Right ventricle myocardium superior (tissue), 1 donor: ENCODE measurements at places on chromosomes 2 and 18. TPM values are rescaled to one million over a fixed set of nuclear protein-coding genes. Genes with fewer than 3 reads are reported as not detected.

The SPAG16 gene
- 17.8 TPM for total RNA-seq

DNA sequence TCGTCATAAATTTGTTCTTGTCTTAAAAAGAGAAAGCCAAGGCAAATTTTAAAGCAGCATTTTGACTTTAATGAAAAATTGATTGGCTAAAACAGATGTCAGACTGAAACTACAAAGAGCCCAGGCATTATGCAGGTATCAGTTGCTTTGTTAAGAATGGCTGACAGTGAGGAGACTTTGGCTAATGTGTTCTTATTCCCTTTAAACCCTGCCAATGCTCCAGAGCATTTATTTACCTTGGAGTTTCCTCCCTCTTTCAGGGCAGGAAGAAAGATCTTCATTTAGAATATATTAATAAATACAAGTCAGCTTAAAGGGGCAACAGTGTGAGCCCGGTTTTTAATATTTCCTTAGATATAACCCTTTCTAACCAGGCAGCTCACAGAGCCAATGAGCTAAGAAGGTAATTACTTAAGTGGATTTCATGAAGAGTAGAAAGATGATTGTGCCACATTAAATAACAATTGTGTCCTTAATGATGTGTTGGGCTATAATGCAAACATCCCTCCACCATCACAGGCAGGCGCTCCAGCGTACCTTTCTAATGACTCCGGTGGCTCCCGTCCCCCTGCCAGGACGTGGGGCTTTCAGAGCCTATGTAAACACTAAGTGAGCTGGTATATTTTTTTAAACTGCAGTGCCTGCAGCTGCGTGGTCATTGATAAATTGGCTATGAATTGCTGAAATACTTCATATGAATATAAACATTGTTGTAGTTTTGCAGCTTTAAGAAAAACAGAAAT, 349.4 kb upstream of the POU3F3 start:
- no peak for DNase-seq

- DNase-seq: no peak
These were observed 132.4 kb downstream of the ZAP70 start for GRCh38 chr2:97845818-97846217.

DNA sequence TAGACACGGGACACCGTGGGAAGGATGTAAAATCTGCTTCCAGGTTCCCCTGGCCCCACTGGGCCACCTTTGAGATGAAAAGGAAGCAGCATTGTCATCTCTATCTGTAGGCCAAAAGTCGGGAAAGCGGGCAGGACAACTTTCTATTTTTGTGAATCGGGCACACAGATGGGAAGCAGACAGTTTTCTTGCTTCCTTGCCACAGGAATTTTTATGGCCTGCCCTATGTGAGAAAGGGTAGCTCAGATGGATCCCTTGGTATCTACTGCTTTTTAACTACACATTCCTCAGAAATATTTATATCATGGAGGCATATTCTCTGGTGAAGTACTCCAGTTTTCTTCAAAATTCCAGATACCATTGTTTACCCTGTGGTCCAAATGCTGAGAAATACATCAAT, 735.5 kb downstream of the CBLN2 start:
- no peak for DNase-seq

- no peak for DNase-seq
These were observed 164.5 kb downstream of the NCK2 start for GRCh38 chr2:105909215-105909614.

The SERPINB7 gene
- not detected for total RNA-seq

DNA sequence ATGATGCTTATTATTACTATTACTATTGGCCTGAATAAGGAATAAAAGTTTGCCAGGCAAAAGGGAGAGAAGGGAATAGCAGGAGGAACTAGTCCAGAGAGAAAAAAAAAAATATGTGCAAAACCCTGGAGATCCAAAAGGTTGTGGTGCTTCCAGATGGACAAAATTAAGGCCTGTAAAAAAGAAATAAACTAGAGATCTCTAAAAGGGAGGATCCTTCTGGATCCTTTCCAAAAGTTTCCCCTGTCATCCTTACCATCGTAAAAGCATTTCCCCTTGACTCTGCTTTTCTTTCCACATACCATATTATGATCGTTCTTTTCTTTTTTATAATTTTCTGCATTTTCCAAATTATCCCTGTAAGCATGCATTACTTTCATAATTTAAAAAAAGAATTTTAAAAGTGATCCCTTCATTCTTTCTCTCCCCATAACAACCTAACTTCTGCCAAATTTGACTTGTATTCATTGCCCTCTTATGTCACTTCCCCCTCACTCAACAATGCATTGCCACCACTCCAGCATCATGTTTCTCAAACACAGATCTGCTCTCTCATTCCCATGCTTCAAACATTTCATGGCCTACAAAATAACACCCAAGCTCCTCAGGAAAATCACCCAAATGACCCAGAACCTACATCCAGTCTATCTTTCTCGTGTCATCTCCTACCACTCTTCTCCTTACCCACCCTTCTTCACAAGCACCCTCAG, 40.3 kb downstream of the RBMS1 start:
- DNase-seq: no peak

GRCh38 chr18:24913507-24914170, 438.3 kb downstream of the ZNF521 start:
- no peak for DNase-seq

GRCh38 chr2:216082117-216082711, 495 bp downstream of the TMEM169 start:
- DNase-seq: no peak

The PSD4 gene
- total RNA-seq: 2.6 TPM

DNA sequence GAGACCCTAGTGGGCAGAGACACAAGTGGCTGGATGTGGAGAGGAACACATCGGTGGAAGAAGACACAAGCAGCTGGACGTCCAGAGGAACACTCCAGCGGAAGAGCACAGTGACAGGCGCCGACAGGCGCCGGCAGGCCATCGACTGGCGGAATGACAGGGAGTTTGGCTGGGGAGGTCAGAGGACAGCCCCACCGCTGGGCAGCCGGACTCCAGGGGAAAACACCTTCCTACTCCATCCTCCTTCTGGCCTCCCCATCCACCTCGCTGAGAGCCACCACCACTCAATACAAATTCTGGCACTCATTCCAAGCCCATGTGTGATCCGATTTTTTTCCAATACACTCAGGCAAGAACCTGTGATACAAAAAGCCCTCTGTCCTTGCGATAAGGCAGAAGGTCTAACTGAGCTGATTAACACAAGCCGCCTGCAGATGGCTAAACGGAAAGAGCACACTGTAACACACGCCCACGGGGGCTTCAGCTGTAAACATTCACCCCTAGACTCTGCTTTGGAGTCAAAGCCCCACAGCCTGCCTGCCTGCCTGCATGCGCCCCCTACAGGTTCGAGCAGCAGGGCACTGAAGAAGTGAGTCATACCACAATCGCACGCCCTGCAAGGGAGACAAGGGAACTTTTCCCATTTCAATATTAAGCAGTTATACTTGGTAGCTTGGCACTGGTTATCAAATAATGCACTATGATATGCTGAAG, 50.2 kb upstream of the LRP1B start:
- no peak for DNase-seq

The MGAT5 gene
- 82.8 TPM for total RNA-seq

GRCh38 chr18:48813833-48814489, 136.8 kb downstream of the SMAD7 start:
- DNase-seq: no peak

DNA sequence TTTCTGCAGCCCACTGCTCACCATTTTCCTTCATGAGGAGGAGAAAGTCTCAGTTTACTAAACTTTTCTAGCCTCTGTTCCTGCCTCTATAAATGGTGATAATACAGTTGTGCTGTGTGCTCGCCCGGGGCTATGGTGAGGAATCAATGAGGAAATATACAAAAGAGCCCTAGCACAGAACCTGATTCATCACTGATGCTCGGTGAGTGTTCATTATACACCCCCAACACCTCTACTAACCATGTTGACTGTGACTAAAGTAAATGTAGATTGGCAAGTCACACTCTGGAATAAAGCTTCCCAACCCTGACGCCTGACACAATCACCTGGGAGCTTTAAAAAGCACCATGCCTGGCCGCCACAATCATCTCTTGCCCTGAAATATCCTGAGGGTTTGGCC, 118.8 kb upstream of the CYP1B1 start:
- DNase-seq: no peak

The ST3GAL5 gene
- 5.0 TPM for total RNA-seq

DNA sequence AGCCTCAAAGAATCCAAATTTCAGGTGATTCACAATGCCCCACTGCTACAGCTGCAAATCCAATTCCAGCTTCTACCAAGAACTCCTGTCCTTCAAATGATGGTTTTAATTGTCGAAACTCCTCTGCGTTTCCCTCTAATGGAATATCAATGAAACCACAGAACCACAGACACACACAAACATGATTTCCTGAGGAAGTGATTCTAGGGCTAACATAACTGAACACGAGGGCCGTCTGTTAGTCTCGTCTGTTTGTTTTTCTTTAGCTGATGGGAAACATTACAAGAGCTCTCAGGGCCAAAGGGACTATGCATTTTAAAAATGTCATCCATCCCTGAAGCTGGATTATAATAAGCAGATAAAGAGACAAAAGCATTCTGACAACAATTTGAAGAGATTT, 59.4 kb downstream of the RNF152 start:
- no peak for DNase-seq

The AQP4 gene
- total RNA-seq: 18.9 TPM

DNA sequence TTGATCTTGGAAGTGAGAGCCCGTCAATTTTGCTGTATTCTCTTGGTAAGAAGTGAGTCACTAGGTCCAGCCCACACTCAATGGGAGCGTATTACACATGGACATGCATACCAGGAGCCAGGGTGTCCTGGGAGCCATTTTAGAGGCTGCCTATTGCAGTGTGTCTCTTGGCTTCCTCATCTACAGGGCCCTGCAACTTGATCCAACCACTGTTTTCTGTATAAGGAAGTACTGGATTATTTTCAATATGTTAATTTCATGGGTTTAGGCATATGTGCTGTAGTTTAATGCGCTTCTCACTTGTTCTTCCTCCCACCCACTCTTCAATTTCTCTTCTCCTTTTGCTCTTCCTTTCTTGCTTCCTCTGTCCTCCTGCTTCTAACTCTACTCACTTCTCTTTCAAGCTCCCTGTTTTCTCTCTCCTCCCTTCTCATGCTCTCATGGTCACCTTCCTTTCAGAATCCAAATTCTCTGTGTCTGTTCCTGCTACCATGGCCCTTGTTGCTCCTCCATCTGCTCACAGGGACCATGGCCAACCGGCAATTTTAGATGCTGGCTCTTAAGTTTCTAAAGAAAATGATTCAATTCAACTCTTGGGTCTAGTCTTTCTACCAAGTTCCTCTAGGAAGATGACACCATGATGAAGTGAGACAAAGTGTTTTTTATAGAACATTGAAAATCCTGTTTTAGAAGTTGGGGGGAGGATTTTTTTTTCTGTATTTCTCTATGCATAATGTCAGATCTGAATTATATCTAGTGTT, 152.0 kb upstream of the ZEB2 start:
- DNase-seq: no peak

The MFSD2B gene
- total RNA-seq: not detected

- DNase-seq: no peak
These were observed 33.1 kb upstream of the EN1 start for GRCh38 chr2:118880501-118880900.

The UGT1A4 gene
- not detected for total RNA-seq

The TUBB8B gene
- not detected for total RNA-seq

DNA sequence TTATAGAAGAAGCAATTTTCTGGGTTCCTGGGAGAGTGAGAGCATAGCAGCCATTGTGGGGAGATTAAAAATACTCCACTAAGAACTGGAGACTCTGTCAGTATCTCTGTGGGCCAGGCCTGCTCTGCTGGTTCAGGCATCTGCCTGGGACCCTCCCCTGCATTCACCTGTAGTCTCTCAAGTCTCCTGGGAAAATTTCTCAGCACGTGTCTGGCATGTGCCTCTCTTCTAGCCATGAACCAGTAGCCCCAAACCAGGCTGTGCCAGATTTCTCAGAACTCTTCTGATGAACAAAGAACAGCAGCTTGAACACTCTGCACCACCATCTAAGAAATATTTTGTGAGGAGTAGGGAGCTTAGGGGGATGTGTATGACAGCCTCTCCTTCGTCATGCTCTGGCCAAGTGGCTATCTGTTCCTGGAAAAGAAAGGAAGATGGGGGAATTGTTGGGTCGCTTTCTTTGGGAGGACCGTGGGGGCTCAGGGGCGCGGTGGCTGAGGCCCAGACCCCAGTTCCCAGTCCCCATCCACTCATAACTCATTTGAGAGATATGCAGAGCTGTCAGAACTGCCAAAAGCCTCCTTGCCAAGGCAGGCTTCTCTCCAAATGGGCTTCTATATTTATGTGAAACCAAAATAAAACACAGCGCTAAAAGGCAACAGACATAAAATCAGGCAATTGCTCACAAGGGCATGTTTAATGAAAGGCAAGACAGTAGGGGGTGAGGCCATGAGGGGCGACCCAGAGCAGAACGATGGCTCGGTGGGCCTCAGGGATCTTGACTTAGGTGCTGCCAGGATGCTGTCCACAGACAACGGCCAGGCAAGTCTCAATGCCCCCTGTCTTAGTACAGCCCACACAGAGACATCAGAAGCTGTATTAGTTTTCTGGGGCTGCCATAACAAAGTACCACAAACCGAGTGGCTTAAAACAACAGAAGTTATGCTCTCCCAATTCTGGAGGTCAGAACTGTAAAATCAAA, 114.7 kb upstream of the TNP1 start:
- DNase-seq: peak; percentile 83

The SP9 gene
- not detected for total RNA-seq

DNA sequence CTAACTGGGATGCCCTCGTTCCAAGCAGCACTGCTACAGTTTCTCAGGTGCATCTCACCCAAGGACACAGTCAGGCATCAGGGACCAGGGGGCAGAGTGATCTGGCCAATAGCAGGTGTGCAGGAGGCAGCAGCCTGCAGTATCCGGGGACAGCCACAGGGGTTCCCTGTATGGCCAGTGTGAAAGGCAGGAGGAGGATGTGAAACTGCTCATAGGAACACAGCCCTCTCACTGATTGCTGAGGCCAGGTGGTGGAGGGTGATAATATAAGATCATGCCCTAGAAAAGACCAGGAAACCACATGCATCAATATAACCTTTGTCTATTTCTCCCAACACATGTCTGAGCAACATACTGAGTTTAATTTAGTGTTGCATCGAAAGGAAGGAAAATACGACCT, 112.7 kb upstream of the TACR1 start:
- DNase-seq: no peak

- no peak for DNase-seq
These were observed 43.1 kb downstream of the KCTD18 start for GRCh38 chr2:200466425-200467418.

GRCh38 chr2:65165558-65165957, 35.7 kb upstream of the RAB1A start:
- DNase-seq: no peak

The FRZB gene
- total RNA-seq: 1.4 TPM

- no peak for DNase-seq
These were observed 226.2 kb downstream of the SP3 start for GRCh38 chr2:173739006-173739405.

DNA sequence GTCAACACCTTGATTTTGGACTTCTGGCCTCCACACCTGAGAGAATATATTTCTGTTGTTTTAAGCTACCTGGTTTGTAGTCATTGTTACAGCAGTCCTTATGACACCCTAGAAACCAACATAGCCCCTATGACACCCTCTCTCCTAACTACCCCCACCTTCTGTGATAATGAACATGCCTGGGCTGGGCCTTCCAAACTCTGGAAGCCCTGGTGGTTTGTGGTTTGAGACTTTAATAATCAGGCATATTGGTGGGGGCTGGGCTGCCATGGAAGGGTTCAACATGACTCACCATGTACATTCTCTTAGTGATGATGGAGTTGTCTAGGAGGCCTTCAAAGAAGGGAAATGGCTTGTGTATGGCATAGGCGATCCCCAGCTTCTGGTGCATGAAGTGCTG, 3.3 kb downstream of the SP110 start:
- DNase-seq: no peak

The CPS1 gene
- 3.0 TPM for total RNA-seq
